Stimulated activated CD8-positive, alpha-beta memory T cell treated with anti-CD3 and anti-CD28 coated beads, Interleukin-12 subunit alpha, Interleukin-12 subunit beta, amount 100 ng/mL, for 4 hours (primary cell): ENCODE measurements at places on chromosomes 13 and 19.
A peak's percentile ranks its signal among the peaks of the same experiment; 100 is the strongest.

- no peak for DNase-seq
These were observed 3.0 kb upstream of the CYP4F12 start for GRCh38 chr19:15669891-15670290.

DNA sequence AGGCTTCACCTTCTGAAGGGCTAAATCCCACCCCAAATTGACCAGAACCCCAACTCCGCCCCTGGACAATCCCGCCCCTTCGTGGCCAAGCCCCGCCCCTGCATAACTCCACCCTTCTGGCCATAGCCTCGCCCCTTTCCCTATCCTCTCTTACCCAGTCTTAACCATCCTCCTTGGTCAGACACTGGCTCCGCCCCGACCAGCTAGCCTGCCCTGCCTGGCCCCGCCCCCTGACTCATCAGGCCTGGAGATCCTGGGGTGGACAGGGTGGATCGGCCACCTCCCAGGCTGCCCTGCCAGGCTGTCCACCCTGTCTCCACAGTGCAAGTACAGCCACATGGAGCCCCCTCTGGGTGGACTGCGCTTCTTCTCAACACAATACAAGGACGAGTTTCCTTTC lies 8.0 kb upstream of the ZNF358 start:
- DNase-seq, result no peak

GRCh38 chr19:18865973-18866799 lies 29.8 kb downstream of the CERS1 start:
- peak; percentile 24 for DNase-seq

GRCh38 chr13:111339366-111340143 lies 19.1 kb downstream of the TEX29 start:
- no peak for DNase-seq

DNA sequence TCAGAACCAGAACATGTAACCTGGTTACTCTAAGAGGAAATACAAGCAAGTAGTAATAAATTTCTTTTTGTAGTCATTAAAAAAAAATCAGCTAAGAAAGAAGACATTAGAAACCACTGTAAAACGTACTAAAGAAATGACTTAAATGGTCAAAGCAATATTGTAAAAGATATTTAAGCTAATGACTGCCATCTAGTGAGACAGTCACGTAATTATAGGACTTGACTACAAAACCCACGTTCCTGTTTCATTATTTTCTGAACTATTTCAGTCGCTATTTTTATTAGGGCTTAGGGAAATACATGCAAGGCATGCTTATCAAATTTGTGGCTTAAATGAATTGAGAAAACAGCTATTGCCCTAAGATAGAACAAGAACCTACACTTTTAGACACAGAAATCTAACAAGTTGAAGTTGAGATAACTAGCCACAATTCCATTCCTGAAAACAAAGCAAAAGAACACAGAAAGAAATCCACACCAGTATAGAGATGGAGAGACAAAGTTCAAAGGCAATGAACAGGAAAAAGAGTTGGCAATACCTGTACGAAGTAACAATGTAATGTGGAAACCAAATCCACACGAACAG lies 17.9 kb downstream of the ALG5 start:
- DNase-seq, result no peak

DNA sequence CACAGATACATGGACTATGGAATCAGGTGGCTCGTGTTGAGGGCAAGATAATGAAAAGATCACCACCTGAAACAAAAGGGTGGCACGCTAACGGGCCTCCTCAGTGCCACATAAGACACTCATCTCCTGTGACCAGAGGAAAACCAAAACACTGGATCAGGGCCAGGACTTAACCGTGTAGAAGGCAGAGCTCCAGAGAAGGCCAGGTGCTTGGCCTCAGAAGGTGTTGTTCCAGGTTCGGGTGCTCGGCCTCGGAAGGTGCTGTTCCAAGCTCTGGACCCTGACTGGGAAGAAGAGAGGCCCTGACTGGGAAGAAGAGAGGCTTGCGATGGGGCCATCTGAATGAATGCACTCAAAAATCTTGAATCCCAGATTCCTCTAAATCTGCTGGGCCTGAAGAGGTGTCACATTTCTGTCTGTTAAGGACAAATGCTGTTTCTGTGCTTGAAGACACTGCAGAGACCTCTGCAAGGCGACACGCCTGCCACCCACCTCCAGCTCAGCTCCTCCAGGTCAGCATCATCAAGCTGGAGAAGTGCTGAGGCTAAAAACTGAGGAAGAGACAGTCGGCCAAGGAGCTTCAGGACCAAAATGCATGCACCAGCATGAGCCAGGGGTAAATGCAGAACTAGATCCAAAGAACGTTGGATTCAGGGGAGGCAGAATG lies 2.7 kb upstream of the RASA3 start:
- no peak for DNase-seq

- DNase-seq, result no peak
These were observed 11.8 kb downstream of the MAST3 start for GRCh38 chr19:18109341-18109732.

GRCh38 chr19:35395382-35396199 lies 24.7 kb downstream of the GPR42 start:
- no peak for DNase-seq

DNA sequence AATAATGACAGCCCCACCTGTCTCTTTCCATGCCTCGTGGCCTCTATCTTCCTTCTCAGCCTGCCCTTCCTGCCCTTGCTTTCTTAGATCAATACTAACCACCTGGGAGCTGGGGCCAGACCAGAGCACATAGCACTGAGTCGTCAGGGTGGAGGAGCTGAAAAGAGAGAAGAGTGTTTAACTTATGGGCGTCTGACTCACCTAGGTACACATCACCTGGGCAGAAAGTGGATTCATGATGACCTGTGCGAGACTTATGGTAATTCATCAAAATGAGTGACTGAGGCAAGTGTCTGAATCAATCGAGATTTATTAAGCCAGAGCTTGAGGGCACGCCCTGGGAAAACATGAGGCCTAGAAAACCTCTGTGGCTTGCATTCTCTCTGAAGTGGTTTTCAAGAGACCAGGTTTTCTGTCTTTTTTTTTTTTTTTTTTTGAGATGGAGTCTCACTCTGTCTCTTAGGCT lies 19.2 kb downstream of the CEACAM6 start:
- DNase-seq, result no peak

DNA sequence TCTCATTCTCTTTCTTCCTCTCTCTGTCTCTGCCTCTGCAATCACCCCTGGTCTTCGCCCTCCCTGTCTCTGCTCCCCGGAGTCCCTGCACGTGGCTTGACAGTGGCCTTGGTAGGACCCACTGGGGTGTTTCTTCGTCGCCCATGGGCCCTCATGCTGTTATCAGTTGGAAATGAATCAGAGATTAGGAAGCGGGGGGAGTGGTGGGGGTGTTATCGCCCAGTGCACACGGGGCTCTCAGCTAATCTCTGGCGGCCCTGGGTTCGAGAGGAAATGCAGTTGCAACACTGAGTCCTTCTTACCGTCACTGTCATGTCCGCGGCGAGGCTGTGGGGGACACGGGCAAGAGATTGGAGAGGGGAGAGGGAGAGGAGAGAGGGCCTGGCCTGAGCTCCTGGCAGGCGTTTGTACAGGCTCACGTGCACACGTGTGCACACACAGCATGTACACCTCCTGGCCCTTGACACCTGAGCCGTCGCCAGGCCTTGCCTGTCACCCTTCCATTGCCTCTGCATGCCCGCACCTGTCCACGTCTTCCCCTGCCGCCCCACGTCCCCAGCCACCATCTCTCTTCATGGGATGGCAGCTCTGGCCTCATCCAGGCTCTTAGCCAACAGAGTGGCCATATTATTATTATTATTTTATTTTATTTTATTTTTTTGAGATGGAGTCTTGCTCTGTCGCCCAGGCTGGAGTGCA lies 37.8 kb upstream of the SLC7A10 start:
- DNase-seq, result no peak

DNA sequence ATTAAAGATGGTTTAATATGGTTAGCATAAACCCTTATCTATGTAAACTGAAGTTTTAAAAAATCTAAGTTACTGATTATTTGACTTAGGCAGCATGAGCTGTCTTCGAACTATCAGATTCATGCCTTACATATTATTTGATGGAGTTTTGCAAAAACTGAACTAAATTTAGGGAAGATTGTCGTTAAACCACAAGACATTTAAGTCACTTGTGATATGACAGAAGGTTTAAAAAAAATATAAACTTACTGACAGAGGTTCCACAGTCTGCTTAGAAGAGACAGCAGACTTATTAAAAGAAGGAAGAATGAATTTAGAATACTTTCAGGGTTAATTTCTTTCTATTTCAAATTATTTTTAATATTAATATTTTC lies 110.9 kb upstream of the FRY start:
- DNase-seq, result no peak

DNA sequence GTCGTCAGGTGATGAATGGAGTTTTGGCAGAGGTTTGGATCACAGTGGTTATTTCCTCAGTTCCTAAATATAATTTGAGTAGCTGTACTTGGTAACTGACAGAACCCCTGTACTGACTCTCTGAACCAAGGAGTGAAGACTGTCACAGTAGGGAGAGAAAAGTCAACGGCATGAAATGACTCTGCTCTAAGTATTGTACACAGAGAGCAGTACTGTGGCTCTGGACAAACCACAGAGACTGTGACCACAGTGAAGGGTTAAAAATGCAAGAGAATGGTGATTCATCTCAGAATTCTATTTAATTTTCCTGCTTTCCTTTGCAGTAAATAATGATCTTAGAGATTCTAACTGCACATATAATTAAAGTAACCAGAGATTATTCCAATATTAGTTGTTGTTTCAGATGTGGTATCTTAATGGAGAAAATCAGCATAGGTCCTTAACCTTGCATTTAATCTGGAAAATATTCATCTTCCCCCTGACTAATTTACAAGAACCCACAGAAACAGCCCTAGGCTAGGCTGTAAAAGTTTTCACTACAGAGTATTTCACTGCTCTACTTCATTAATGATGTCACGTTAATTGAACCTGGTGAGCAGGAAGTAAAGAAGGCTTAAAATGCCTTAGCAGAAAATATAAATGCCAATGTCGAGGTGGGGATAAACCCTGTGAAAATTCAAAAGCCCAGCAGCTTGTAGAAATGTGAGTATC lies 221.9 kb downstream of the LIG4 start:
- DNase-seq, result no peak

- no peak for DNase-seq
These were observed 1381.1 kb upstream of the SLC10A2 start for GRCh38 chr13:104447348-104447747.

DNA sequence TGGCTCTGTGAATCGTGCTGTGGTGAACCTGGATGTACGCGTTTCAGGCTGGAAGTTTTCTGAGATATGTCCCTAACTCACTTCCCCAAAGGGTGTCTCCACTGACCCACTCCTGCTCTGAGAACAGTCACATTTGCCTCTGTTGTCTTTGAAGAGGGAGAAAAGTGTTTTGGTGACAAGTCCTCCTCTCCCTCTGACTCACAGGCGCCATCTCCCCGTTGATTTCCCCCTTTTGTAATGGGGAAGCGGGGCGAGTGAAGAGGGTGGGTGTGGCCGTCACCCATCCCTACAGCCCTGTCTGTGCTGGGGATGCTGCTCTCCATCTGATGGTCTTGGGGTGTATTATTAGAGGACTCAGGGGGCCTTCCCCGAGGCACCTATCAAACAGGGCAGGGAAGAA lies 9.6 kb downstream of the APC2 start:
- DNase-seq, result no peak

GRCh38 chr19:3184847-3185460 lies 776 bp upstream of the NCLN start:
- DNase-seq, result no peak

GRCh38 chr13:97892717-97893116 lies 60.8 kb upstream of the IPO5 start:
- DNase-seq, result no peak

- no peak for DNase-seq
These were observed 12.8 kb downstream of the DEDD2 start for GRCh38 chr19:42204664-42205063.

GRCh38 chr19:49889687-49890348 lies 6.9 kb downstream of the IL4I1 start:
- DNase-seq, result peak; percentile 48

DNA sequence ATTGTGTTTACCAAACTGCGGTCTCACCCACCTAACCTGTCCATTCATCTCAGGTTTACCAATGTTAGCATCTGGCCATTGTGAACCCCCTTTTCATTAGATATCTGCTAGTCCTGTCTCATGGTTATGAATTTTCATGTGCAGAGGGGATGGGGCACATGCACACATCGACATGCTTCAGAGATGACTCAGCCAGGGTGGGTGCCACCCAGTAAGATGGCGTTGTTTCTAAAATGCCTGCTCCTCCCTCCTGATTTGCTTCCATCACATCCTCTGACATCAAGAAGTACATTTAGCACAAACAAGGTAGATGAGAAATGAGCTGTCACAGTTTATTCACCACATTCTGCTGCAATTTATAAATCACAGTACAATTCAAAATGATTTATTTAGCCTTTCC lies 51.3 kb downstream of the GPALPP1 start:
- DNase-seq, result no peak

- no peak for DNase-seq
These were observed 33.0 kb downstream of the FGF9 start for GRCh38 chr13:21703846-21704245.

GRCh38 chr19:6026390-6027227 lies 48.7 kb upstream of the RANBP3 start:
- no peak for DNase-seq

DNA sequence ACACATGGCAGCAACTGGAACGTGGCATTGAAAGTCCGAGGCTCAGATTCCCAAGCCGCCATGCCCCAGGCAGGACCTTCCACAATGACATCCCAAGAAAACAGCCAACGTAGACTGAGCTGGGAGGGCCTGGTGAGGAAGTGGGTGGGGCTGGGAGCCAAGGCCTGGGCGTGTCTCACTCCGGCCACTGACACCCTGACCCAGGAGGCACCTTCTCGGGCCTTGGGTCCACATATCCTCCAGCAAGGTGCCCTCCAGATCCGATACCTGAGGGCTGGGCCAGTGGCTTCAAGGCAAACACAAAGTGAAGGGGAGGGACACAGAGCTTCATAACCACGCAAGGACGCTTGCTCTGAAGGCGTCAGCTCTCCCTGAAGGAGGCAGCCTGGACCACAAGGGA lies 43.0 kb downstream of the RAB20 start:
- no peak for DNase-seq

DNA sequence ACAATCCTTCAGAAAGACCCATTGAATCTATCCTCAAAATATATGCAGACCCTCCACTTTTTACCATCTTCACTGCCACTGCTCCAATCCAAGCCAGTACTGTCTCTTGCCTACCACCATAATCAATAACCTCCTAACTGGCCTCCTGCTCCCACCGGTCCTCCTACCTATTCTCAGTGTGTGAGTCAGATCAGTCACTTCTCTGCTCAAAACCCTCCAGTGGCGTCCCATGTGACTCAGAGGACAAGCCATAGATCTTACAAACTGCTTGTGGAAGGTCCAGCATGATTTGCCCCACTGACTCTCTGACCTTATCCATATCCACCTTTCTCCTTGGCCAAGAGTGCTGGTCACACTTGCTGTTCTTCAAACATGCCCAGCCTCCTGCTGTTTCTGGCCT lies 23.4 kb upstream of the MBNL2 start:
- no peak for DNase-seq

DNA sequence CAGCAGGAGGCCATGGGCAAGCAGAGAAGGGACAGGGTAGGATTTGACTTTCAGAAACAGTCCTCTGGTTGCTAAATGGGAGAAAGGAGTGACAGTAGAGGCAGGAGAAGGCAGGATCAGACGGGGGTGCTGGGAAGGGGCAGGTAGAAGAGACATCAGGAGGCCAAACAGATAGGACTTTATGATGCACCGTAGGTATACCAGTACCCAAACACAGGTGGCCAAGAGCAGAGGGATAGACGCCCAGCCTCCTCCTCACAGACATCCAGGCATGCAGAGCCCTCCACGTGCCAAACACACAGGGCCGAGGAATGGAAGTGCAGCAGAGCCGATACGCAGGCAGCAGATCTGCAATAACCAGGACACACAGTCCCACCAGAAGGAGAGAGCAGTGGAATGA lies 1.3 kb upstream of the AXL start:
- no peak for DNase-seq
